ENCODE measurements at places on chromosomes 5 and 9.

DNA sequence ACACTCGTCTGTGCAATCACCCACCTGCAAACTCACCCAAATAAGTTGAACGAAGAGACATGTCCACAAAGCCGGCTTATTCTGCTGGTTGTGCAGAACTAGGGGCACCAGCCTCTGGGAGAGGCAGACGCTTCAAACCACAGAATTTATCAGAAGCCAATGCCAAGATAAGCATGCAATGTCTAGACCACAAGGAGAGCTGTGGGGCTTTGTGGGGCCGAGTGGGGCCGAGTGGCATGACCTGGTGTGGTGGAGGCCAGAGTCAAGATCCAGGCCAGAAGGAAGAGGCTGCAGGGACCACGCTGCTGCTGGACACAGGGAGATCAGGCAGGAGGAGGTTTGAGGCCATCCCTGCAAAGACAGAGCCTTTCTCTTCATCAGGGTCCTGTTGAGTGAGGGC, 259.0 kb downstream of the IRX2 start:
- no peak for DNase-seq

GRCh38 chr5:14956423-14957046, 85.0 kb upstream of the ANKH start:
- DNase-seq = no peak

- DNase-seq = no peak
Observed at GRCh38 chr9:121744002-121744686, 92.7 kb downstream of the DAB2IP start.

- DNase-seq = no peak
Observed at GRCh38 chr5:74173241-74173640, 467.3 kb downstream of the ENC1 start.

DNA sequence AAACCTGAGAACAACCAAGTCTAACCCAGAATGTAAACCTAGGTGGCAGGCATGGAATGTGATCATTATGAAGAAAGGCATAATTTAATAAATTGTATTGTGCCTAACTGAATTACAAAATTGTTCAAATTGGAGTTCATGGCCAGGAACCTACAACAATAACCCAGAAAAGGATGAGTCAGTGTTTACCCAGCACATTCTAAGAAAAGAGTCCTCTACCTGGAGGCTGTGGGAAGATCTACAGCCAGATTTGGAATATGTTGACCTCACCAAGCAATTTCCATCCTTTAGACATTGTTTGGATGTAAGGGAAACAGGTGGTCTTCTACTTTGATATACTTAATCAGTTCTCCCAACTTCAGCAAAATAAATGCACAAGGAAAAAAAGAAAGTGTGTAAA, 152.2 kb downstream of the TMEM161B start:
- DNase-seq = no peak

DNA sequence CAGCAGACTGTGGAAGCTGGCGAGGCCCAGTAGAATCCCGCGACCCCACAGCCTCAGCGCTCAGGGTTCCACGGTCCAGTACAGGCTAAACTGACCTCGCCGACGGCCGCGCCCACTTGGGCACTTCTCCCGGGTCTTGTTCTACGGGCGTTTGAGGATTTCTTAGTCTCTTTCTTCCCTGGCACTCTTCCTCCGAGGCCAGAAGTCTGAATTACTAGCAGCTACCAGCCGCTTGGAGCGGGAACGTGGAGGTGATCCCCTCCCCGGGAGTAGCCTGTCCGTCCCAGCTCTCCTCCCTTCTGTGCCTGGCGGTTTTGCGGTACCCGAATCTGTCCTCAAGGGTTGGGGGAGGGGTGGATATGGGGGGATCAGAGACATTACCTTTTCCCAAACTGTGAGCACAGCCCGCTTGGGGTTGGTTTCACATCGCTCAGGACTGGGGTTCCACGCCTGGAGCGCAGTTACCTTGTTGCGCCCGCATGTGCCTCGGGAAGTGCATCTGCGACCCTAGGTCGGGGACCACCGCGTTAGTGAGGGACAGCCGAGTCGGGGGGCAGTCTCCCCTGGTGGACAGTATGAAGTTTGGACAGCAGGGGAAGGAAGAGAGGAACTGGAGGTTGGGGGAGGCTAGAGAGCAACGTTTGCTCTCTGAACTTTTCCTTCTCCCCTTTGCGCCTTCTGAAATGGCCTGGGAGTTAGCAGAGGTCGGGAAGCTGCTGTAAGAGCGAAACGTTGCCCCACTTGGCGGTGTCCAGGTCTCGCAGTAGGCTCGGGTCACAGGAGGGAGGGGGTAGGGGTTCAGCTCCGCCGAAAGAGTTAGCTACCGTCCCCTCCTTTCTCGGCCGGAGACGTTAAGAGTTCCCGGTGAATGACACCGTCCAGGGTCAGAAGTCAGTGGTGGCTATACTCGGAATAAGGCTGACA, 190.8 kb downstream of the MEF2C start:
- DNase-seq = no peak

GRCh38 chr5:52987711-52988331, 1.3 kb upstream of the ITGA2 start:
- DNase-seq = no peak

DNA sequence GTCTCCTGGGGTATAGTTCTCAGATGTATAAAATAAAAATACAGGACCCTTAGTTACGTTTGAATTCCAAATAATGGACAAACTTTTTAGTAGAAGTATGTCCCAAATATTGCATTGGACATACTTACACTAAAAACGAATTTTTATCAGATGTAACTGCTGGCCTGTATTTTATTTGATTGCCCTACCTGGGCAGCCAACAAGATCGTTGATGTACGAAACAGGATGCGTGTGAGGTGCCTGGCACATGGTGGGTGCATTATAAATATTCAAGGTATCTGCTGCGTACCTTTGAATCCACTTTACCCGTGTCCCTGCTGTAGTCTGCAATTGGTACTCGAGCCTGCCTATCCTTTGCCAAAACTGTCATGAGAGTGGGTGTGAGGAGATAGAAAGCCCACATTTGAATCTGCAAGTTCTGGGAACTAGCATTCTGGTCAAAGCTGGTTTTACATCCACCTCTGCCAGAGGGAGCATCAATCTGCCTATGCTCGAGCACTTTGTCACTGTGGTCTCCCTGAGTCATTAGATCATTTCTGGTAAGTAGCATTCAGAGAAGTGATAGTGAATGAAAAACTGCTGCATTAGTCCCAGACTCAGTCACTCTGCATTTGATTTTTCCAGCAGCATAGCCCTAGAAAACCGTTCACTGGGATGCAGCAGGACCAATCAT, 133.7 kb upstream of the IQGAP2 start:
- DNase-seq = no peak

DNA sequence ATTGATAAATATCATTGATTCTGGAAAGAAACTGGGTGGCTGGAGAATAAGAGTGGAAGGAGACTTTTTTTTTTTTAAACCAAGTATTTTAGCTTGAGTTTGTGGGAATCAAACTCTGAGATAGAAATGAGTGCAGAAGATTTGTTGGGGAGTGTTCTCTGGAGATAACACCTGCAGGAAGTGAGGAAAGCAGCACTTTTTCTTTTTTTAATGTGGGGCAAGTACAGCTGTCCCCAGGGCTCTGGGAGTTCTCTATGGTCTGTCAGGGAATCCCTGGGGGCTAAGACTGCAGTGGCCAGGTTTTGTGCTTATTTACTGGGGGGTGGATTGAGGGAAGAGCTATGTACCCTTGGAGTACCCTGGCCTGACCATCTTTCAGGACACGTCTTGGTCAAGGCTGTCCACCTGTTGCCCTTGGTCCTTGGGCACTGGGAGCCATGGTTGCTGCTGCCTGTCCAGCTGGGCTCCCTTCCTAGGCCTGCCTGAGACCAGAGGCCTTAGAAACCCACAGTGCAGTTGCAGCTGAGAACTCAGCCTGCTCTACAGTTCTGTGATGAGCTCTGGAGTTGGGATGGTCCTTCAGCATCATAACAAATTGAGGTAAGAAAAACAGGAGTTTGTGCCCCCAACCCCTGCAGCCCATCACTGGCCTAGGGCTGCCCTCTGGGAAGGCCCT, 85.8 kb downstream of the PHAX start:
- DNase-seq = no peak

DNA sequence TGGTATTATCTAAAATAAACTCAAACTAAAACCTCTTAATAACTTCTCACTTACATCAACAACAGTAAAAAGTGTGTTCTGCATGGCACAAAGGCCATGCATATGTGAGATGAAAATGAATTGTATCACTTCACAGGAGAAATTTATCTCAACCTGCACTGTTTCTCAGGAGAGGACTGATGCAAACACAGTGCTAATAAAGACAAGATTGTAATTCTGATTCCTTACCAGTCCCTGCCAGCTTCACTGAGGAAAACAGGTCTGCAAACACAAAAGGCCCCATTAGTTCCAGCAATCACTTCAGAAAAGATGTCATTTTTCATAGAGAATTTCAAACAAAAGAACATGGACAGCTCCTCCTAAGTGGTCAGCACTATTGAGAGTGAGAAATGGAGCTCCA, 117.3 kb upstream of the PDE4D start:
- DNase-seq = no peak

DNA sequence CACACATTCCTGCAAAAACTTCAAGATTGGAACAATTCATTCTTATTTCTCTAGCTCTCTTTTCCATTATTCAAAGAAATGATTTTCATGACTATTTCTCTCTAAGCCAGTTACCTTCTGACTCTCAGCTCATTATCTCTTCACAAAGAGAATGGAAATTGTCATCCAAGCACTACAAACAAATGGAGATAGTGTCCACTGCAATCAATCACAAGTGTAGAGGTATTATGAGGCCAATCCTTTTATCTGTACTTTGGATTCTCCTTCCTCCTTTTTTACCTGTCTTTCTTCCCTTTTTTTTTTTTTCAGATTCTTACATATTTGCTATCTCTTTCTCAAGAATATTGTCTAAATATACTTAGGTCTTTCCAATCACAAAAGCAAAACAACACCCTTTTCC, 497.7 kb upstream of the MEF2C start:
- DNase-seq = no peak

GRCh38 chr5:2047341-2047927, 164.7 kb upstream of the IRX4 start:
- no peak for DNase-seq

DNA sequence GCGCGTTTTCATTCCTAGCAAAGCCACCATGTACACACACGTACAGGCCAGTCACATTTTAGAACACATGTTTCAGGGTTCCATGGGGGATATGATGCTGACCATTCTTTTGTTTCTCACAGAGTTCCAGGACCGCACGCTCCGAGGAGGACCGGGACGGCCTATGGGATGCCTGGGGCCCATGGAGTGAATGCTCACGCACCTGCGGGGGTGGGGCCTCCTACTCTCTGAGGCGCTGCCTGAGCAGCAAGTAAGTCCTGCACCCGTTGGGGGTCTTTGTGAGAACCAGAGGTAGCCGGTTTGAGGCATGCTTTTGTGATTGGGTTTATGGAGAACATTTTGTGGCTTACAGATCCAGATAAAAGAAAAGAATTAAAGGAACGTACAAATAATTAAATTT, 30.8 kb downstream of the ADAMTSL1 start:
- no peak for DNase-seq

DNA sequence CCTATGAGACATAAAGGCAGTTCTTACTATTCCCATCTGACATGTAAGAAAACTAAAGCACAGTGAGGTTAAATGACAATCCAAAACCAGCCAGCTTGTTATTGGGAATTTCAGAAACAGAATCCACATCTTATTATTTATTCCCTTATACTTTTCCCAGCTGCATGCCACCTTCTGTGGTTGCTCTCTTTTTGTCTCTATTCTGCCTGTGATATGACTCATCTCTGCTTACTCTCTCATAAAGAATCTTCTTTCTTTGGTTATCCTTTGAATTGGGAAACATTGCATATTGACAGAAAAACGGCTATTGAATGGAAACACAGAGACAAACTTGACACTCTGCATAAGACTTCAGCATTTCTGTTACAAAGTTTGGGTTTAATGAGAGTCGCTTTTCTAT, 183.2 kb downstream of the TLR4 start:
- no peak for DNase-seq

DNA sequence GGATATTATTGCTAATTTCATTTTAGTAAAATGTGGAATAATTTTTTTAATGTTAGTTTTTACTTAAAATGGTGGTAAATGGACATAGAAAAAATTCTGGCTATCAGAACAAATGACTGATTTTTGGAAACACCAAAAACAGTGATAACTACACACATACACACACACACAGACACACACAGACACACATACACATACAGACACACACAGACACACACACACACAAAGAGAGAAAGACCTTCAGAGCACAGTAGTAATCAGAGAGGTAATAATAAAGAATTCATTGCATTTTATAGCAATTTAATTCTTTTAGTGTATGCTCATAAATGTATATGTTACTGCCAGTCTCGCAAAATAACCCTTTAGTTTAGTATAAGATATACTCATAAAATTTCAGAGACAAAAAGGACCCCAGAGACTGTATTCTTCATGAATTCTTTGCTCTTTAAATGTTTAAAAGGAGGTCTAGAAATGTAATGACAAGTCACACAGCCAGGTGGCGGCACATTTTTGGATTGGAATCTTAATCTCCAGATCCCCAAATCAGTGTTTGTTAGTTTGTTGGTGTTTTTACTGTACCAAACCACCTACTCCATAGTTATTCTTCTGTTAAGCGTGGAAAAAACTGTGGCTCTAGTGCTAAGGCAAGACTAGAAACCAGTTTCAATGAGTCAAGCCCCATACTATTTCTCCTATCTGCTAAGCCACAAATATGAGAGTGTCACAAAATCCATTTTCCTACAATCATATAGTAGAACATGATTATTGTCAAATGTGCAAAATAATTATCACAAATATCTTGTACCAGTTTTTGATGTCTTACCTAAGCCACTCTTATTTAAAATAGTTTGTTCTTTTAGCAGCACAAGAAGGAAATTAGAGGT, 109.9 kb downstream of the EDIL3 start:
- peak; percentile 33 for DNase-seq

GRCh38 chr5:107088907-107089306, 581.8 kb downstream of the EFNA5 start:
- DNase-seq = no peak
